ENCODE measurements at places on chromosomes 3 and 15. TPM values are rescaled to one million over a fixed set of nuclear protein-coding genes. Genes with fewer than 3 reads are reported as not detected.

GRCh38 chr15:38454696-38455090 is 766 bp downstream of the FAM98B start:
- DNase-seq: no peak

GRCh38 chr15:33126559-33127290 is 67.8 kb downstream of the FMN1 start:
- peak; percentile 35 for DNase-seq

DNA sequence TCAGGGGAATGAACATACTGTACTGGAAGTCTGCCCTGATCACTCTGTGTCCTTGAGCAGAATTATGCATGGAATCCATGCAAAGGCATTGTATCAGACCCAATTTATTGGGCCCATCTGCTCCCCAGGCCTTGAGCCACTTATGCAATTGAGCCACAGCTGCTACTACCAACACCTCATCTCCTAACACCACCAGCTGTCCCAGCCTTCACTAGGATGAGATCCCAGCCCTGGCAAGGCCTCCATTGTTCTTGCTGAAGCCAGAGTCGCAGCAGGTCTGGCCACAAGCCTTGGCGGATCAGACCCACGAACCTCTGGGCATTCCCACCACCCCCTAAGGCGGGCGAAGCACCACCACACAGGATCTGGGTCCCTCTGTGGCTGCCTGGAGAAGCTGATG is 9.2 kb upstream of the NME9 start:
- DNase-seq: no peak

The CCR3 gene
- not detected for total RNA-seq

- DNase-seq: no peak
Observed at GRCh38 chr3:14779069-14779685, 39.6 kb upstream of the FGD5 start.

DNA sequence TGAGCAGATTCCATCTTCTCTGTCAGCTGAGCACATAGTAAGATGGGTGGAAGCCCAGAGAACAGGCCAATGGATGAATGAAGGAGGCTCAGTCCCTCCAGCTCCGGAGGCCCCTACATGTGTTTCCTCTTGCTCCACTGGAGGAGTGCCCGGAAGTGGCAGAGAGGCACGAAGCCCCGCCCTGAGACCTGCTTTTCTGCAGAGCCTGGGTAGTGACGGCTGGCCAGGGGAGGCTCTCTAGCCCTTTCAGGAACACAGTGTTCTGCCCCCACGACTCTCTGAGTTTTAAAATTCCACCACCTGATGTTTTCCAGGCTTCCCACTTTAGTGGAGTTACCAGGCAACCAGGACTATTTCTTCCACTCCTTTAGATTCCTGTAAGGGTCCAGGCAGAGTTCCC is 149.4 kb upstream of the SLC6A11 start:
- no peak for DNase-seq

The EPHA3 gene
- total RNA-seq: not detected

The ISL2 gene
- total RNA-seq: 1.4 TPM

- DNase-seq: no peak
Observed at GRCh38 chr3:11150256-11150655, 4.0 kb upstream of the HRH1 start.

The ITGA11 gene
- 0.28 TPM for total RNA-seq

DNA sequence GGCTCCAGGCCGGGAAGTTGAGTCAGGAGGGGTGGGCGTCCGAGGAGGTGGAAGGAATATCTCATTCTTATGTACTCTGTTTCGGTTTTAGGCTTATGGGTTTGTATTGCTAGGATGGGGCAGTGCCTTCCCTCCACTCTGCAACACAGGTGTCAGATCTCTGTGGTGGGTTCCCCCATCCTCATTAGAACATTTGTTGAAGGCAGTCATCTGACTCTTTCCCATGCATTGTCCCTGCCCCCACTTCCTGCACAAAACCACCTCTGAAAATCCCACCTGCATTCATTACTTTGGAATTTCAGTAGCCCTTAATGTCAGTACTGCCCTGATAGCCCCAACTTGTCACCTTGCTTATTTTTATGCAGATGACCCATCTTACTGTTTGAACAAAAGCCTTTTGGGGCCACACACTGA is 29.5 kb downstream of the GYG1 start:
- DNase-seq: no peak

- no peak for DNase-seq
Observed at GRCh38 chr3:112629425-112629824, 11.5 kb downstream of the CCDC80 start.

GRCh38 chr3:56467801-56468183 is 475 bp downstream of the ERC2 start:
- DNase-seq: peak; percentile 28

- peak; percentile 31 for DNase-seq
Observed at GRCh38 chr3:15636028-15636709, 34.6 kb downstream of the BTD start.

The MEX3B gene
- 98.2 TPM for total RNA-seq

The SATB1 gene
- 28.2 TPM for total RNA-seq

DNA sequence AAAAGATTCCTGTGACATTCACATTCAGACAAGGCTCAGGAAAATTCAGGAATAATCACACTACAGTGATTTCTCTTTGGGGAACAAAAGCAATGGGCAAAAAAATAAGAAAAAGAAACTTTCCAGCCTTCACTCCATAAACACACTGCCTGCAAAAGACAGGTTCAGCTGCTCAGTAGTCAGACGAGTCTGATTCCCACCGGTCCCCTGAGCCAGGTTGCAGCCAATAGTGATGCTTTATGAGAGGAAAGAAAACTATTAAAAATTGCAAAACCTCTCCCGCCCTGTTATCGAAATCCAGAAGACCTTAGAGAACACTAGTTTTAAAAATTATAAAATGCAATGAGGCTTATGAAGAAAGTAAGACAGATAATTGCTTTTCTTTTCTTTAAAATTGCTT is 8.5 kb downstream of the PLCH1 start:
- no peak for DNase-seq

DNA sequence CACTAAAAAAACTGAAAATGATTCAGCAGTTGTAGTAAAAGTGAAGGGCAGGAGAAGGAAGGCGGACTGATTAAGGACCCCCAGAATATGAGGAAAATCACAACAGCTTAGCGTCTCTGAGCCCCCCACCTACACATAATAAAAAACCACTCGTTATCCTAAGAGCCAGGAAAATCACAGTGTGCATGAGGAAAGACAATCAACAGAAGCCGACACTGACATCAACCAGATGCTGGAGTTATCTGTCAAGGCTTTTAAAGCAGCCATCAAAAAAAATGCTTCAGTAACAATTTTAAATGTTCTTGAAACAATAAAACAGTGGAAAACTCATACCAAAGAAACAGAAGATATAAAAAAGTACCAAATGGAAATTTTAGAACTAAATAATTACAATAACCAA is 9.7 kb upstream of the CXCR6 start:
- no peak for DNase-seq

DNA sequence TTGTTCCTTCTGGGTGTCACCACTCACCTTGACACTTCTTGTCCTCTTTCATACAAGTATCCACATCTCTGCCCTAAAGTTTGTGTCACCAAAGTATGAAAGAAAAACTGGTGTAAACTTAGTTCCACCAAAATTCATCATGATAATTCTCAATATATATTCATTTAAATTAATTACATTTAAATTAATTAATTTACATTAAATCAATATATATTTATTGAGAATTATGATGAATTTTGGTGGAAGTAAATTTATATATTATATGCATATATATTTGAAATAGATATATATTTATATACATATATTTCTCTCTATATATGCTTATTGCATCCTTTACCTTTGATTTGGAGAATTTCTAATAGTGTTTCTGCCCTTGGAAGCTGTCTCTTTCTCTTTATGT is 828.3 kb downstream of the PDCD6IP start:
- no peak for DNase-seq

The CD96 gene
- total RNA-seq: not detected

DNA sequence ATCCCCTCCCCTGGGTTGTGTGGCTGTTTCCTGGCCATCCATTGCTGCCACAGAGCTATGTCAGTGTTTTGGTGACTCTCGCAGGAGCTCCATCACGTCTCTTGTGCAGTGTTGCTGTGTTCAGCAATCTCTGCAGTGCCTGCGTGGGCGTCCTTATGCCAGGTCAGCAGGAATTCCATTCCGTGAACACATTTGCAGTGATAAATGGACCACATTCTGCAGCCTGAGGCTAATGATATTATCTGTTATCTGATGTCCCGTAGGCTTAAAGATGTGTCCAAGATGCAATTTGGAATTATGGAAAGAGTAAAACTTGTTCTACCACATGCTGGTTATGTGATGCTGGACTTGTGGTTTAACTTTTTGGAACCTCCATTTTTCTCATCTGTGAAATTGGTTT is 25.5 kb upstream of the COL6A6 start:
- no peak for DNase-seq

- no peak for DNase-seq
Observed at GRCh38 chr3:139906418-139906817, 28.6 kb upstream of the CLSTN2 start.

The GABRB3 gene
- 4.4 TPM for total RNA-seq

DNA sequence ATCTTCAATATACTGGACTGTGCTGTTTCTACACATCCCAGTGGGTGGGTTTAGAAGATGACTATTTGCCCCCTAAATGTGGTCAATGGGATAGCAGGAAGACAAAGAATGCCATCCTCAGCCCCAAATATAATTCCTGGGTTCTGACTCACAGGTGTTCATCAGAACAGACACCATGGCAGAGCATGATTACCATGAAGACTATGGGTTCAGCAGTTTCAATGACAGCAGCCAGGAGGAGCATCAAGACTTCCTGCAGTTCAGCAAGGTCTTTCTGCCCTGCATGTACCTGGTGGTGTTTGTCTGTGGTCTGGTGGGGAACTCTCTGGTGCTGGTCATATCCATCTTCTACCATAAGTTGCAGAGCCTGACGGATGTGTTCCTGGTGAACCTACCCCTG is 3.0 kb downstream of the CXCR6 start:
- DNase-seq: no peak

DNA sequence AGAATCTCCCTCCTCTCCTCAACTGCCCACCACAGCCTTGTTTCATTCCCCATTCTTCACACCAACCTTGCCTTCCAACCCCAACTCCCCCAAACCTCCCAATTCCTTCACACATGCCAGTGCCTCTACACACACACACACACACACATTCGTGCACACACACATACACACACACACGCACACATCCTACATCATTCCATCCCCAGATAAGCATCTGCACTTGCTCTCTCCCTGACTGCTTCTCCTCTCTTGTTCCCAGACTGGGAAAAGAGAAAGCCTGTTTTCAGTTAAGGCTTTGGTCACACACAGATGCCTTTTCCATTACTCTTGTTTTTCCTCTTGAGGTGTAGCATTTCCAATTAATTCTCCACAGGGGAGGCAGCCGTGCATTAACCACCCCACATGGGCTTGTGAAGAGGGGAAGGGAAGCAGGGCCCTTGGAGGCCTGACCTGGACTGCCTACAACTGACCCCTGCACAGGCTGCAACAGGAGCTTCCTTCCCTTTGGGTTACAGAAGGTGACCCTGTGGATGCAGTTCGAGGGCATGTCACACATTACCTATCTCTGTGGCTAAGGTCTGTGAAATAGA is 32.0 kb upstream of the BOC start:
- DNase-seq: no peak

DNA sequence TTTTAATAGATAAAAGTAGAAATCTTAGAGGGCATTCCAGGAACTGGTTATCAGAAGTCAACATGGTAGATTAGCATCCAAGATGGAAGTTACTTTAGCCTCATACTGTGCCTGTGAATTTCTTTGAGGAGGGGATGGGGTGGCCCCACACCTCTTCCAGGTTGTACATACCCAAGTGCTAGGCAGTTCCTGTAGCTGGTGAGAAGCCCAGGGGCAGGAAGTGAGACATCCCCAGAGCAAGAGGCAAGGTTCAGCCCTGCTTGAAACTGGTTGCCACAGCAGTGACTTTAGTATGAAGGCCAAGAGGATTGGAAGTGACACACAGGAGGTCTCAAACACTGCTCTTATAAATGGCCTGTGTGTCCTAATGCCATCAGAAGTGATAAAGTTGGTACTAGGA is 11.9 kb downstream of the GTPBP8 start:
- DNase-seq: no peak

The GOLGA6A gene
- total RNA-seq: 0.85 TPM

DNA sequence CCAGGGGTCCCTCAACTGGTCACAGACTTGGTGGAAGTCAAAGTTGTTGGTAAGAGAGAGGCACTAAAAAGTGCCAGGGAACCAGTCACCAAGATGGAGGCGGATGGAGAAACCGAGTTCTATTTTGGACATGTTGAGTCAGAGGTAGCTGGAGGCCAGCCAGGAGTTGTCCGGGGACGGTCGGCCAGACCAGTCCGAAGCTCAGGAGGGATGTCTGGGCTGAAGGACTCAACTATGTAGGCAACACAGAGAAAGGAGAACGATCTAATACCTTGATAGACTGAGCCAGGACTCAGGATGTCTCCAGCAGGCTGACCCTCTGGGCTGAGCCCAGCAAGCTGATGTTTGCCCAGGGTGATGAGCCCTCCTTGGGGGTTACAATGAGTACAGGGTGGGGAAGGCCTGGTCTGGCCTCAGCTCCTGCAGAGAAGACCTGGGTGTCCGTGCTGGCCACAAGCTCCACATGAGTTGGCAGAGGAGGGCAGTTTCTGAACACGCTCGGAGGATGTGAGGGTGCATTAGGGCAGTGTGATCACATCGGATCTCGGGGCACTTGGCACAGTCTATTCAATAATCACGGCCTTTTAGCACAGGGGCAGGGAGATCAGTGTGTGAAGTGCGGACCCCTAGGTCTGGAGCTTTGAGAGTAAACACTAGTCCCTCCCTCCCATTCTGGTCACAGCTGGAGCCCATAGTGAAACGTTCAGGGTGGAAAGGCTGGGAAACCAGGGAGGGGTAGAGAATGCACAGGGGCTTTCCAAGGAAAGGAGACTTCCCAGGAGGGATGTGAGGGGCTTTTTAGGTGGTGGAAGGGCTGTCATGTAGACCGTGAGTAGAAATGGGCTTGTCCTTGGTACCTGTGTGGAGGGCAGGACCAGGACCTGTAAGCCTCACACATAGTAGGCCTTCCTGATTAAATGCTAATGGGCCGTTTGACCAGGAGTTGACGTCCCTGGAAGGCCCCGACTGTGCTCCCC is 111.9 kb downstream of the ETFA start:
- no peak for DNase-seq

- no peak for DNase-seq
Observed at GRCh38 chr3:171982828-171983227, 56.5 kb upstream of the FNDC3B start.

DNA sequence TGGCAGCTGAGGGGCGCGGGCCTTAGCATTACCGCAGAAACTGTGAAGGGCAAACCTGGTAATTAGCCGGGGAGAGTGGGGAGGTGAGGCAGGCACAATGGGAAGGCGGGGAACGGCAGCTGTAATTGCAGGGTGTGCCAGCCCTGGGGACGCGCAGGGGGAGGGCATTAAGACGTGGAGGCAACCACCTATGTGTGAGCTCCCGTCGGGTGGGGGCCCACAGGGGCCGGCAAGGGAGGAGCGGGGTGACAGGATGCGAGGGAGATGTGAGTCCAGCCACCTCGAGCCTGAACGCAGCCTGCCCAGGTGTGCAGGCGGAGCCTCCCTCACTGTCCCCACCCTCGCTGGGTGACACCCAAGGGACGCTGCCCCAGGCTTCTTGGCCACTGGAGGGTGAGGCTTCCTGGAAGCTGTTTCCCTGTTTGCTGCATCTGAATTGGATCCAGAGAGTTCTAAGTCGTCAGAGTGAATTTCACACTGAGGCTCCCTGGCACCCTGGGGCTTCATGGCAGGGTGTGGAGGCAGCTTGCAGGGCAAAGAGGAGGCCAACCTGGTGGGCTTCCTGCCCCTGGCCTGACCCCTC is 130.6 kb upstream of the MEF2A start:
- no peak for DNase-seq

Data from endothelial cell (in vitro differentiated cells).